ENCODE measurements at places on chromosomes 7 and 10.

GRCh38 chr7:620056-620455, 100.4 kb upstream of the PDGFA start:
- no peak for DNase-seq

GRCh38 chr7:156167417-156167807, 355.1 kb upstream of the SHH start:
- DNase-seq: no peak

GRCh38 chr10:30992681-30993080, 39.0 kb downstream of the ZNF438 start:
- no peak for DNase-seq

DNA sequence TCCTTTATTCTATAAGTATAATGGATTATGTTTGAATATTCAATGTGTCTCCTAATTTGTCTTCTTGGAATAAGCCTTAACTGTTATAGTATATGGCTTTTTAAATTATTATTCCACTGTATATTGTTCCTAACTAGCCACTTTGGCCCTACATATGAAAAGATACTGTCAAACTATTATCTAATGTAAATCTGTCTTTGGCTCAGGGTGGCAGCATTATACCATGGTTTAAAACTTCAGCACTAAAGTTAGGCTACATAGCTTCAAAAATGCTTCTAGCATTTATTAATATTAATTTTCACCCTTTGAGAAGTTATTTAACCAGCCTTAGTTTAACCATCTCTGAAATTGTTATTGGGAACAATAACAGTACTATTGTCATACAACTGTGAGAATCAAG, 543.1 kb upstream of the MBL2 start:
- no peak for DNase-seq

DNA sequence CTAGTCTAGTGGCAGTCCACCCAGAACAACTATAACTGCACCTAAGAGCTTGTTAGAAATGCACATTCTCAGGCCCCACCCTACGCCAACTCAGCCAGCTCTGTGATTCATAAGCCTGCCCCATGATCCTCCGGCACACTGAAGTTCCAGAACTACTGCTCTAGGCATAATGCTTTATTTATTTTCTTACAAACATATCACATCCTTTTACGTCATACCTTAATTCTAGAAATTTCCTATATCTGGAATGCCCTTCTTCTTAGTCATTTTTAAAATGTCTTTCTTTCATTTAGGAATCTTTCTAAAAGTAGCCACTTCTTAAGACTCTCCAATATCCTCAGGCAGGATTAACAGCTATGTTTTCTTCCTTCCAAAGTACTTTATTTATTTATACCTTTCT, 480.1 kb downstream of the INHBA start:
- DNase-seq: no peak

- DNase-seq: no peak
Measured at GRCh38 chr10:46092524-46093081, 46.5 kb upstream of the MSMB start.
